ENCODE measurements at places on chromosomes 7 and 10.

- DNase-seq: no peak
These were observed 20.4 kb downstream of the ZC3HAV1 start for GRCh38 chr7:139089118-139089517.

GRCh38 chr7:127667759-127668530 is 16.0 kb downstream of the SND1 start:
- DNase-seq: no peak

- DNase-seq: no peak
These were observed 130.6 kb upstream of the FAM20C start for GRCh38 chr7:61576-62360.

GRCh38 chr10:94997741-94998174 is 59.3 kb downstream of the CYP2C9 start:
- DNase-seq: no peak

DNA sequence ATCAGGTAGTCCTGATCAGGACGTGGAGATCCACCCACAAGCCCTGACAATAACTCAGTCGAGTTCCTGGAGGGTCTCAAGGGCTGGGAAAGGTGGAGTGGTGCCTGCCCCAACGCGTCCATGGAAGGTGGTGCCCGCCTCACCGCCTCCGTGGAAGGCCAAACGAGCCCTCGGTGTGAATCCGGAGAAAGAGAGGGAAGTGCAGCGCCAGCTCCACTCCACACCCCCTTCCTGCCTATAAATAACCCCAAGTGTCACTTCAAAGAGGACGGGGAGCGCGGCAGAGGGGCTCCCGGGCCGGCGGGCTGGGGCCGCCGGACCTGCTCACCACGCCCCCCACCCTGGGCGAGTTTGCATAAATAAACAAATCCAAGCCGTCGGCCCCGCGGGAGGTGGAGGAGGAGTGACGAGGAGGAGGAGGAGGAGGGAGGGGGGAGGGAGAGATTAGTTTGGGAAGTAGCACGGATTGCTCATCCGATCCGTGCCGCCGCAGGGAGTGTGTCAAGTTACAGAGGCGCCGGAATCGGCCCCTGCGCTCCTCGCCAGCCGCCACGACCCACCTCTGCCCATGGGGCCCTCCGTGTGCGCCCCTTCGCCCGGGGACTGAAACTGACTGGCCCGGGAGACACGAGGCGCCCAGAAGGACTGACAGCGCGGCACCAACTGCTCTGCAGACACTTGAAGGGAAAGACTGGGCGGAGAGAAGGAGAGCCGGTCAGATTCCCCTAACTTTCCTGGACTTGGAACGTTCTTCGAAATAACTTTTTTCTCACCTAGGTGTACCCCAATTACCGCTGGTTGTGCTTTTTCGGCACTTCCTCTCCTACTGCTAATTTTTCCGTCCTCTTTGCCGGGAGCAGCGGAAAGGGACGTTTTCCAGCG is at the start of gene COL13A1:
Gene COL13A1, plus strand, starts transcription at position 473 of the 882 bp plus-strand sequence. CDS start 518 bp downstream, outside the sequence.
- peak; percentile 21 for DNase-seq

- no peak for DNase-seq
These were observed 65.1 kb downstream of the GNA12 start for GRCh38 chr7:2779051-2779450.

DNA sequence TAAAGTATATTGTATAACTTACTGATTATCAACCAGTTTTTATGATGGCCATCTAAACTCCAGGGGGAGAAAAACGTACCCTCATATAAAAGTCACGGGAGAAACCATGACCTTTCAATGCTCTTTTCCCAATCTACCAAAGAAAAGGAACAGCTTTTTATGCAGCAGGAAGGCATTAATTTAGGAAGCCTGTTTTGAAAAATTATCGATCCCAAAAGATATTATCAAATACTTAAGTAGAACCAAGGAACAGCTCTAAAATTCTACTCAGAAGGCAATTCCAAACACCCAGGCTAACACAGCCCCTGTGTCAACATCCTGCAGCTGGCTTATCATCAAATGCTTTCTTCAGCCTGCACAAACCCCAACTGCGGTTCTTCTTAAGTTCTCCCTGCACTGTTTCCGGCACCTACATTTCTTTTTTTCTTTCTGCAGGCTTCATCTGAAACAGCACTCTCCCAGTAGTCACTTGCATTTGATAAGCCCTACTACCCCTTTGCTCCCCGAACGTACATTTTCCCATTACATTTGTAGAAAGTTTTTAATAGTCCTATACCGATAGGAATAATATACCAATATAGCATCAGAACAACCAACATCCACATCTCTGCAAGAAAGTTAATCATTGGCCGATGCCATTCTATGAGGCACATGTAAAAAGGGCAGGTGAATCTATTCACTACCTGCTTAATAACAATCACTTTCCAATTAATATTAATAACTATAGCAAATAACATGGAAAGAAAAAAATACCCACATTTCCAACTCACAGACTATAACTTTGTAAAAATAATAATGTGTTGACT is 47.9 kb downstream of the PIP4K2A start:
- DNase-seq: peak; percentile 37

DNA sequence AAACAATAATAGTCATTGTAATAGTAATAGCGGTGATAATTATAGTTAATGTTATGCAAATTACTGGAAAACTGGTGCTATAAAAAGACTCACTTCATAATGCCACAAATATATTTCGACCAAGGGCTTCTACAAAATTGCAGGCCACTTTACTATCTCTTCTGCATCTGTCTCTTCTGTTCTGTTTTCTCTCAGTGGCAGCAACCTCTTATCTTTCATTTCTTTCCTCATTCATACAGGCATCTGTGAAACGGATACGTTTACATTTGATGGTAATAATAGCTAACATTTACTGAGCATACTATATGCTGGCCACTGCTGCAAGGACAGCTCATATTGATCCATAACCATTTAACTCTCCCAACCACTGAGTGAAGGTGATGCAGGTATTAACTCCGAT is 537.4 kb upstream of the PFKP start:
- no peak for DNase-seq

DNA sequence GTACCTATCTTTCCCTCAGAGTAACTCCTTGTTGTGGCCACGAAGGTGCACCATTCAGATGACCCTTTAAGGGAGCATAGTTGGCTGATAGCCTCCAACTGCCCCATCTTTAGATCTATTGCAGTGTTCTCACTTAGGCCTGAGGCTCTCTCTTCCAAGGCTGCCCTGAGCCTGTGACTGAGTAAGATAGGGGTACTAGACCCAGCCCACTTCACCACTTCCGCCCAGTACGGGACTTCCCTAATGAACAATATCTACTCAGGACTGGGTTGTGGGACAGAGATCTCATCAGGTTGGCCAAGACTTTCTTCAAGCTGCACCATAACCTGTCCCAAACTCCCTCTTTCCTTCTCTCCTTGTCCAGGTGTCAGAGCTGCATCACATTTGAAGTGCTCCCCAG is 5.7 kb upstream of the GNAI1 start:
- no peak for DNase-seq

DNA sequence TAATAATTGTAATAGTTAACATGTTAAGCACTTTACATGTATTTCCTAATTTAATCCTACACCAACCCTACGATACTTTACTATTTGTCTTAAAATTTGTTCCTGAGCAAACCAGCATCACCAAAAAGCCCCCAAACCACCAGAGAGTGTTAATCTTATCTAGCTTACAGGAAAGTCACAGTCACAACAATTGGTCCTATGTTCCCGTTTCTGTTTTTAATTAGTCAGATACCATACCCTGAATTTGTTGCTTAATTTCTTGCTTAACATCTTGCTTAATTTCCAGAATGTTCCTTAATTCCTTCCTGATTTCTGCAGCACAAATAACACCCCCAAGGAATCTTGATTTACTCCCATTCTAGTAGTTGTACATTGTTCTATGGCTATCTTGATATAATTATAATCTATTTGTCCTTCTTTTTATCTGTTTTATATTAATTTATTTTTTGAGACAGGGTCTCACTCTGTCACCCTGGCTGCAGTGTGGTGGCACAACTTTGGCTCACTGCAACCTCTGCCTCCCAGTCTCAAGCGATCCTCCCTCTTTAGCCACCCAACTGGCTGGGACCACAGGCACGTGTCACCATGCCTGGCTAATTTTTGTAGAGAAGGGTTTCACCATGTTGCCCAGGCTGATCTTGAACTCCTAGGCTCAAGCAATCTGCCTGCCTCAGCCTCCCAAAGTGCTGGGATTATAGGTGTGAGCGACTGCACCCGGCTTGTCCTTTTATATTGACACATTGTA is 6.6 kb upstream of the PDSS1 start:
- no peak for DNase-seq

GRCh38 chr7:24882989-24883621 is 96.9 kb downstream of the OSBPL3 start:
- DNase-seq: no peak

GRCh38 chr7:41027428-41028115 is 675.3 kb downstream of the INHBA start:
- DNase-seq: no peak

DNA sequence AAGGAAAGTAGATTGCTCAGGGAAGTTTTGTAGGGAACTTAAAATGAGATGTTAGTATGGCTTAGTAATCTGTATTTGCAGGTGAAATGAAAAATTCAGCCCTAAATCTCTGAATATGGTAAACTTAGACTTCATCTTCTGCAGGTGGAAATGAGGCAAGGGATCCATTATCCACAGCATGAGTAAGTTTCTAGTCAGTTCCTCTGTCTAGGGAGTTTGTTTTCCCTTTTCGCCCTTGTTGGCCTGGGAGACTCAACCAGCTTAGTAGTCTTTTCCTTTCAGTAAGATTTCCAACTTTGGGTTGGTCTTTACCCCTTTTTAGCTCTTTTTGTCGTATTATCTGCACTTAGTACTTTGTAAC is 65.6 kb downstream of the ZEB1 start:
- no peak for DNase-seq

DNA sequence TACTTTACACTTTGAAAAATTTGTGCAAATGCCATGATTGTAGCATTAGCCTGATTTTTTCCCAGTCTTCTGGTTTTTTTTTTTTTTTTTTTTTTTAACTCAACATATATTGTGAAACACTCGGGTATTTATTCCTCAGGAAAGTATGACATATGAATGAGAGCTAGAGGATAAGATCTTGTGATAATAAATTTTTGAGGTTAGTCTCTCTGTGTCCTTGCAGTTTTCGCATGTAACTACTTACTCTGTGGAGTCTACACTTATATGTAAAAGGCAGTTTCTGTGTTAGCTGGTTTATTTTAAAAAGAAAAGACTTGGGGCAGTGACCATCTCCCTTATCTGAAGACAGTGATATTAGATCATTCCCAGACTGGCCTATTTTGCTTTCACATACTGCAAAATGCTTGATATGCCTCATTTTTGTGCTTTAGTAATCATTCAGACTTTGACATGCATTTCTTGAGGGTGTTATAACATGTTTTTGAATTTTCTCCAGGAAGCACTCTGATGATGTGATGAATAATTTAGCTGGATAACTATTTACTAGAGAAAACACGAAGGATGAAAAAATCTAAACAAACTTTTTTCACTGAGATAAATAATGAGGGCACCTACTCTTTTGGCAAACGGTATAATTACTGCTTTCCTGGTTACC is 371.0 kb downstream of the NRG3 start:
- no peak for DNase-seq

- DNase-seq: no peak
These were observed 12.7 kb upstream of the CACUL1 start for GRCh38 chr10:118767297-118768040.

GRCh38 chr10:110352930-110353243 is 48.2 kb upstream of the SMNDC1 start:
- no peak for DNase-seq

DNA sequence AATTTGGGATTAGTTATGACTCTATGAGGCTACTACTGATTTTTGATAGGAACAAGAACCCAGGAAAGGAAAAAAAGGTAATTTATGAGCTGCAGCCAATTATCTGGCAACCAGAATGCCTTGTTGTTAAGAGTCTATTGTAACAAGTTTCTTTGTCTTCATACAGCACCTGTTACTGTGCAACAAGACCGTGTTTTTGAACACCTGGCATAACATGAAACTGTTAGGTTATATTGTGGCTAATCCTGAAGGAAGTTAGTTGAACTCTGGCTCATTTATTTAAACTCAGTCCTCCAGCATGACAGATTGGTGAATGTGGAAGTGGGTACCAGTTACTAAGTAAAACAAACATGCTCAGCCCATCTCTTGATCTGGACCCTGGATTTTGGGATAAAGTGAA is 33.0 kb downstream of the RALA start:
- DNase-seq: peak; percentile 58

- no peak for DNase-seq
These were observed 655.0 kb downstream of the SDK1 start for GRCh38 chr7:3955751-3956696.

DNA sequence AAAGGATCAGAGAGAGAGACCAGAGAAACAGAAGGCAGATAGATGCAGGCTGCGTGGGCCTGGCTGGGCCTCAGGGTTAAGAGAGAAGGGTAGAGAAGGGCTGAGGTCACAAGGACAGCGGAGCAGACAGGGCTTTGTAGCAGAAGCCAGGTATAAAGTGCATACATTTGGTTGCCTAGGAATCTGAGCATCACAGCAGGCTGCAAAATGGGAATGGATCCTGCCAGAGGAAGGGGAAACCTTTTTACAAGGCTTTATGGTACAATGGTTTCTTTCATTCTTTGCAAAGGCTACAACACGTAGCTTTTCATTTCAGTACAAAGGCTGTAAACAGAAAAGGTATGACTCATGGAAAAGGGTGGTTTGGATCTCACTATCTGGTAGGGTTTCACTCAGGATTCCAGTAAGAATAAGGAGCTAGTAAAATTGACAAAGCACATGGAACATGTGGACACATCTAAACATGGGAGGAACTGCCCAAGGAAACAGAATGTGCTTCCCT is 275.1 kb downstream of the DOCK4 start:
- peak; percentile 51 for DNase-seq

DNA sequence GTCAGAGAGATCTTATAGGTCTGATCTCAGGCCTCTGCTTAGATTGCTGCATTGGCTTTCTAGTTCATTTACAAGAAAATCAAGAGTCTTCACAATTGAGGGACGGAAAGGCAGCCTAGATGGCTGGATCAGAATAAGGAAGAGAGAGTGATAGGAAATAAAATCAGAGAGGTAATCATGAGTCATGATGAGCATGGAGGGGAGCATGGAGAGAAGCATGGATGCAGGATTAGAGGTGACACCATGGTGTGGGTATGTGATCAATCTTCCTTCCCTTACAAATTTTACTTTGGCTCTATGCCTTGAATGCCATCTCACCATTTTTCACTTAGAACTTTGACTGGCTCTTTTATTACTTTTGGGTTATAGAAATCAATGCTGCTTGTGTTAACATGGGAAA is 1.4 kb downstream of the BCCIP start:
- DNase-seq: no peak

DNA sequence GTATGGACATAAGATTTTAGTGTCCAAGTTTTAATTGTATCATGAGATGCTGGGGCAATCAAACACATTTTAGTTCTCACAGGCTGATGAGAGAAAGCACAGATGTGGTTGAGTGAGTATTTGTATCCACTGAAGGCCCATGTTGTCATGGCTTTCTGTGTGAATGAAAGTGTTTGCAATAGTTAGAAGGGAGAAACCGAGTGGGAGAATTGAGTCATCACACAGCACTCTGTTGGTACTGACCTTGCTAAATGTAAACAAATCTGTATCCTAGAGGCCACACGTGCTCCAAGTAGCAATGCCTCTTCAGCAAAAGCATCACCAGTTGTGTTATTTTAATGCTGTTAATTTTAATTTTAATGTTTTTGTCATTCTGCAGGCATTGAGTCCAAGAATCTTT is 121.2 kb downstream of the EMX2 start:
- DNase-seq: peak; percentile 1
